ENCODE measurements at places on chromosomes 7 and 10.

- no peak for DNase-seq
Observed at GRCh38 chr10:44261710-44262455, 123.0 kb downstream of the CXCL12 start.

DNA sequence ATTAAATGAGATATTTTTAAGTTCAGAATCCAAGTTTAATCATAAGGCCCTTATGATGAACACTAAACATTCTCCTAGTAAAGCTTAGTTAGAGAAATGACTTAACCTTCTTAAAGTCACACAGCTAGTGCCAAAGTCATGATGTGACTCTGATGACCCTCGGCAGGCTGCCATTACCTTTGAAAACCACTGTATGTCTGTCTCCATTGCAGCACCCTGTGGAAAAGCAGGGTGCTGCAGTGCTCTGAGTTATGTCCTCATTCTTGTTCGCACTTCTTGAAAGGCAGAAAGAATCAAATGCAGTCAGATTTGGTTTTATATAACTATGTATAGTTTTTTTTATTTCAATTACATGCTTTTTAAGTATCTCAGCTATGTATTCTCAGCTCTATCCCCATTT lies 105.0 kb downstream of the PHTF2 start:
- DNase-seq, result no peak

DNA sequence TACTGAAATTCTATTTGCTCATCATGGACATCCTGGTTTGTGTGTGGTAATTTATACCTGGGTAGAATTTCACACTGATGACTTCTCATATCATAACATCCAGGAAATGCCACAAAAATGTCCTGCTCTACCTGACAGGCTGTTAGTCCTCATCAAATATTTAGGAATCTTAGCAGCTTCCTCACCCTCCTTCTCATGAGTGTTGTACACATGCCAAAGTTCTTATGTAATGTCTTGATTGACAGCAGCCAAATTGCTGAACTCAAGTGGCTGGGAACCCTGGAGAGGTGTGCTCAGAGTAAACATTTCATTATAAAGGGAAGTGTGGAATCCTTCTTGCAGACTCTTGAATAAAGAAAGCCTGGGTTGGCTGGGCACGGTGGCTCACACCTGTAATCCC lies 8.9 kb downstream of the EEPD1 start:
- no peak for DNase-seq

GRCh38 chr10:125722811-125723210 lies 3.3 kb downstream of the EDRF1 start:
- DNase-seq, result no peak

DNA sequence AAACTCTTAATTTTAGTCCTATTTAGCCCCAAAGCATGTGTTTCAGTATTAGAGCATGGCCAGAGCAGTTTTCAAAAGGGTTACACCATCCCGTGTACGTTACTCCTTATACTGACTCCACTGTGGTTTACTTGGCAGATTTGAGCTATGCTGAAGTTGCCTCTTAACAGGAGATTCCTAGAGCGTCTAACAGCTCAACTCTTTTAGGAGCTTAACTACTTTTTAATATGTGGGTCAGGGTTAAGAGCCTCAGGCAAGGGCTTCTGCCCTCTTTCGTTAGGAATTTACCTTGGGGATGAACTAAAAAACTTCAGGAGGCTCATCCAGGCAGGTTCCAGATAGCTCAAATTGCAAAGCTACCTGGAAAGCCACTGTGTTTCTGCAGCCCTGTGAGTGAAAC lies 674.8 kb upstream of the C7orf33 start:
- no peak for DNase-seq

GRCh38 chr10:124624895-124625294 lies 119.3 kb downstream of the FAM53B start:
- peak; percentile 59 for DNase-seq

DNA sequence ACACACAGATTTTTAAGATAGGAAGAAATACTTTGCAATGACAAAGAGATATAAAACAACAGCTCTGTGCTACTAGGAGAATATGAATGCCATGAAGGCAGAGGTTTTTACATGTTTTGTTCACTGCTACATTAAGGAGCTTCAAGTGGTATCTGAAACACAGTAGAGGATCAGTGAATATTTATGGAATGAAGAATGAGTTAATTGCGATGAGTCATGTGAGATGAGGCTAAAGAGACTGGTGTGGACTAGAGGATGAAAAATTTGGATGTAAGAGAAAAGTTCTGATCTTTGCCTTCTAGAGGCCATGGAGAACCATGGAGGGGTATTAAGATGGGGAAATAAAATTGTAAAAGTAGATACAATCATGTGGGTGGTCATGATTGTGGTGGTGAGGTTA lies 434.2 kb downstream of the PHTF2 start:
- DNase-seq, result no peak

DNA sequence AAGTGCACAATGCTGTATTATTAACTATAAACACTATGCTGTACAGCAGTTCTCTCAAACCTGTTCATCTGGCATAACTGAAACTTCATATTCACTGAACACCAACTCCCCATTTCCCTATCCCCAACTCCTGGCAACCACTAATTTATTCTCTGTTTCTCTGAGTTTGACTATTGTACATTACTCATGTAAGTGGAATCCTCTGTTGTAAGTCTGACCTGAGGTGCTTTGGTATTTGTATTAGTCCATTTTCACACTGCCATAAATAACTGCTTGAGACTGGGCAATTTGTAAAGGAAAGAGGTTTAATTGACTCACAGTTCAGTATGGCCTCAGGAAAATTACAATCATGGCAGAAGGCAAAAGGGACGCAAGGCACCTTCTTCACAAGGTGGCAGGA lies 266.3 kb downstream of the PPP1R3A start:
- DNase-seq, result no peak

DNA sequence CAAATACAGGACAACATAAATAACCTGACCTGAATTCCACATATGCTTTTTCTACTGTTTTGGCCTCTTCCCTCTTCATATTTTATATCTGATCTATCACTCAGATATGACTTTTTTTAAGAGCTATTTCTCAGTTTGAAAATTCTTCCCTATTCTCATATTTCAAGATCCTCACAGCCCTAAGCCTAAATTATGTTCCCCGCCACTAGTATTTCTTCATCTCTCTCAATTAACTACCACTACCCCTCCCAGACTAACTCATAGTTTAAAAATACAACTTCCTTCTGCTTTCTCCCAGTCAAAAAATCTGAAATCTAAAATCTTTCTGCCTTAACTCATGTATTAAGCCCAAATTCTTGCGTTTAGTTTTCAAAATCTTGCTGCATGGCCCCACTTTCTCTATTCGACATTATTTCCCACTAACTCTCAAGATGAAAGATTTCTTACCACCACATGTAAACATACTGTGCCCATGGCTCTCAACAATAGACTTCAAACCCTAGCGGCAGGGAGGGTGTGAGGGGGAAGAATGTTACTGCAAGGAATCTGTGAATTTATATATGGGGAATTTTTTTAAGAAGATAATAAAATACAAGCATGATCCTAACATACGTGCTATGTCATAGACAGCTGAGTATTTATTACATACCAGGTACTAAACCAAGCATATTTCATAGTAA lies 64.6 kb downstream of the TFEC start:
- DNase-seq, result no peak

- DNase-seq, result peak; percentile 53
Observed at GRCh38 chr7:149126662-149127266, 640 bp upstream of the ZNF425 start.

GRCh38 chr7:140084142-140084655 lies 21.4 kb upstream of the PARP12 start:
- no peak for DNase-seq

DNA sequence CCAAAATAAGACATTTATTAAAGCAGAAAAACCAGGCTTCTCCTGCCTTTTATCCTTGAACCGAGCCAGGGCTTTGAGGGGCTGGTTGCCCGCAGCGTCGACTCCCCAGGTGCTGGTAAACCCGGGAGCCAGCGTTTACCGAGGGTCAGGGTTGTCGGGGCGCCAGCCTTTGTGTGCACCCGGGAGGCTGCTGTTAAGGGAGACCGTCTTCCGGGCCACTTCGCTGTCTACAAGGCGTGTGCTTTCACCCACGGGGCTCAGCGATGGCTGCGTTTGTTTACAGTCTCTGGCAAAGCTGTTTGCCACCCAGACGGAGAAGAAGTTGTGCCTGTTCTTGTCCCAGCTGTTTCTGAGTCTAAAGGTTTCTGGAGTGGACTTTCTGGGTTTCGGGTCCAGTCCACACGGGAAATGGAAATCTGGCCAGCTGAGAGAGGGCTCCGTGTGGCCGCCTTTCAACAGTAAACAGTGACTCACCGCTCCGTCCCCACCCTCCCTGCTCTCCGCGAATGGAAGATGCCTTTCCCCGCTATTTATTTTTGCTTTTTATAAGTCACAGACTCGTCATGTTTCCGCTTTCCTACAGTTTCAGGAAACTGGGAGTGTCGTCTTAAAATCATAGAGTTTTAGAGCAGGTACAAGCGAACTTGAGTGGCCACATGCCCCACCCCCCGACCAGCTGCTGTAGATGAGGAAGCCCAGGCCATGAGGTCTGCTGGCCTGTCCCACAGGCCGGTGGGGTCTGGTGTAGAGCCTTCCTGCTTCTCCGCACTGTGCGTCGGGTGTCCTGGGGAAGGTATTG lies 2.2 kb downstream of the MAFK start:
- DNase-seq, result no peak

GRCh38 chr7:131124001-131124629 lies 203.6 kb upstream of the MKLN1 start:
- no peak for DNase-seq

DNA sequence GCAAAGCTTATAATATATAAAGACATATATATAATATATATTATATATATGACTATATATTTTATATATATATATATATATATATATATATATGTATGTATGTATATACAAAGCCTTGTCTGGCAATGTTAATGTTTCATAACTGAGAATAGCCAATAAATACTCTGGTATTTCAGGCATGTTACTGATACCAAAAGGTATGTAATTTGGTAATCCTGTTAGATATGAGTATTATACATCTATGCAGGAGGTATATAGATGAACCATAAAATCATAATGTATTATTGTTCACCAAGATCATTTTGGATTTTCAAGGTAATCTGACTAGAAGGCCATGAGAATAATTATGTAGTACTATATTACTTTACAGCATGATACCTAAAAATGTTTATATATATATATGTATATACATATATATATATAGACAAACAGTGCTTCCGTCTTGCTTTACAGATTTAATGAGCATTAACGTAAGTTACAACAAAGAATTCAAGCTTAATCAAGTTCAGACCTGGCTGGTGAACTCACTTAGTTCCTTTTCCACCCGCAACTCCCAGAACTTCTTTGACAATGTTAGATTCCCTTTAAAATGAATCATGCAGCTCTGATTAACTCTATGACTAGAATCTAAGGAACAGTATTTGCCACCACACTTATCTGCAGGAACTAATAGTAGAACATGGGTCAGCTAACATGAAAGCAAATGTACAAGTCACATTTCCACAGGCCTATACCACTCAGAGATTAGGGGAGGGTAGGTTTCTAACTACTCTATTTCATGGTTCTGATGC lies 82.7 kb downstream of the SLC25A13 start:
- no peak for DNase-seq

DNA sequence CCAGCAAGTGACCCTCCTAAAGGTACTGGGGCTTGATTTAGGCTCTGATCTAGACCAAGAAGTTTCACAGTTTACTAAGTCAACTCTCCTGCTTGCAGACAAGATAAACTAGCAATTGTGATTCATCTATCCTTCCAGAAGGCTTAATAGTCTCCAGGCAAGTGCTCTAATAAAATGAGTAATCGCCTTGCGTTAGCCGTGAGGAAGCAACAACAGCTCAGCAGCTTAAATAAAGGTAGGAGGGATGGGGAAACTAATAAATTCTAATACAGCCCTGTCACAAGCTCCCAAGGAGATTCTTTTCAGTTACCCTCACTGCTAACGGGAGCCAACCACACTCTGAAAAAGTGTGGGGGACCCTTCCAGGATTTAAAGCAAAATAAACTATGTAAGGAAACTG lies 48.4 kb downstream of the FRMD4A start:
- DNase-seq, result no peak

- DNase-seq, result no peak
Observed at GRCh38 chr10:78476844-78477243, 443.2 kb downstream of the RPS24 start.

GRCh38 chr10:111598433-111599059 lies 521.7 kb downstream of the ADRA2A start:
- DNase-seq, result no peak

DNA sequence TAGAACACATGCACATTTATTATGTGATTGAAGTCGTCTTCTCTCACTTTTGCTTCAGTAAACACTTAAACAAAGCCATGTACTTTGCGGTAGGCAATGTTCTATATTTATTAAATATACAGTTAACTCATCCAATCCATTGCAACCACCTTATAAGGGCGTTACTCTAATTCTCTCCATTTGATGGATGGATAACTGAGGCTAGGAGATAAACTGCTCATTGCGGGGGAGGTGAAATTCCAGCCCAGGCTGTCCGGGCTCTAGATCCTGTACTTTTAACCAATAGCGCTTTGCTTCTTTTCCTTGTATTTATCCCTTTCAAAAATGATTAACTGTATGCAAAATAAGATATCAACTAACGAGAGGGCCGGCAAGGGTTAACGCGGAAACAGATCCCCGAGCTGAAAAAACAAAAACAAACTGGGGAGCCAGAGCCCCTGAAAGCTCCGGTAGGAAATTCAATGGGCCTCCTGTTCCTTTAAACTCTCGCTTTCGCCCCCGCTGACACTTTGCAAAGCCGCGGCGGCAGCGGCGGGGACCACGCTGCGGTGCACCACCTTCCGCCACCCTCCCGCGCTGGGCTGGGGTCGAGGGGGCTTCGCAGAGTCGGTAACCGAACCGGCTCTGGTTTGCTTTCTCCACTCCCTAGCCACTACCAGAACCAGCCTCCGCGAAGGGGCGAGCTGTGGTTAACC lies 1.0 kb upstream of the PLXDC2 start:
- DNase-seq, result no peak

DNA sequence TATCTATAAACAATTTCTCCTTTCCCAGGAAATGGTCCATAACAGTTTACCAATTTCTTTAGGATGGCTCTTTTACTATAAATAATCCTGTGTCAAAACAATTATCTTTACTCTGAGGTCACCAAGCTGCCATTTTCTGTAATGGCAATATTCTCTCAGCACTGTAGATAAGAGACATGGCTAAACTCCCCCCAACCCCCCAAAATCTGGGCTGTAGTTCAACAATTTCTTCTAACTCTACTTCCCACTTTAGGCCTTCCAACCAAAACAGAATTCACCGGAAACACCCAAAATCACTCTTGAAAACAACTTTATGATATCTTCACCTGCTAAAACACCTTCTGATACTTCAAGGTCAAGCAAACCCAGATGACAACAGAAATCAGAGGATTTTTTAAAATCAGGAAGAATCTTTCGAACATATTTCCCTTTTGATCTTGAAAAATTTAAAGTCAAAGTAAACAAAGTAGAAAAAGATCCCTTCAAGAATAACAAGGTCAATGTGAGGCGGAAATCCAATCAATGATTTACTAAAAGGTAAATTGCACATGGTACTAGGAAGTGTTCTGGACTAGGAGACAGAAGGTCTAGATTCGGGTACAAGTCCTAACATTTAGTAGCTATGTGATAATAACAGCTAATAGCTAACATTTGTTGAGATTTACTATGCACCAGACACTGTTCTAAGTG lies 176.8 kb downstream of the CPEB3 start:
- DNase-seq, result no peak

- DNase-seq, result no peak
Observed at GRCh38 chr10:118572256-118573041, 23.0 kb downstream of the PRLHR start.

Measured in NCI-H526 treated with DMSO at 0.1 percent for 48 hours (cell line).